Sigmoid colon (tissue), 7 donors: ENCODE measurements at places on chromosomes 11 and 22. TPM values are rescaled to one million over a fixed set of nuclear protein-coding genes. Genes with fewer than 3 reads are reported as not detected.

The MS4A4E gene
- 11.1 TPM for total RNA-seq

The DDX6 gene
- 97.8 TPM for total RNA-seq

The CXCR5 gene
- total RNA-seq, result not detected

The HBG1 gene
- not detected for total RNA-seq

The CALCA gene
- 0.36 TPM for total RNA-seq
